ENCODE measurements at places on chromosomes 16 and 17.

- peak; percentile 35 for DNase-seq
Measured at GRCh38 chr17:45784293-45784740, at the start of gene CRHR1. Gene CRHR1, plus strand, starts transcription at chr17:45784320. Its CDS starts 225 bp downstream, at chr17:45784545.

GRCh38 chr16:58515871-58516767 is 802 bp downstream of the SETD6 start:
- peak; percentile 34 for DNase-seq

- no peak for DNase-seq
Measured at GRCh38 chr17:76640550-76641380, 2.8 kb downstream of the ST6GALNAC1 start.

DNA sequence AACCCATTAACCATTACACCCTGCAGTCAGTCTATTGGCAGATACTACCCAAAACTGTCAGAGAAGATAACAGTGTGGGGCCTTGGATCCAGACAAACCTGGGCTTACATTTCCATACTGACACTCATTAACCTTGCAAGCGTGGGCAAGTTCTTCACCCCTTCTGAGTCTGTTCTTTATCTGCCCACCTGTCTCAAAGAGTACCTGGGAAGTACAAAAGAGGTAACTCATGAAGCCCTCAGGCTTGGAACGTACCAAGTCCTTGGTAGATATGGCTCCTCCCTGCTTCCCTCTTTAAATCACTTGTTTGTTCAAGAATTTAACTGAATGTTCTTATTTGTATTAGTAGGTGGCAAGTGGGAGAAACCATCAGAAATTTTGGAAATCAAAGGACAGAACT is 2.5 kb upstream of the IGSF6 start:
- no peak for DNase-seq

DNA sequence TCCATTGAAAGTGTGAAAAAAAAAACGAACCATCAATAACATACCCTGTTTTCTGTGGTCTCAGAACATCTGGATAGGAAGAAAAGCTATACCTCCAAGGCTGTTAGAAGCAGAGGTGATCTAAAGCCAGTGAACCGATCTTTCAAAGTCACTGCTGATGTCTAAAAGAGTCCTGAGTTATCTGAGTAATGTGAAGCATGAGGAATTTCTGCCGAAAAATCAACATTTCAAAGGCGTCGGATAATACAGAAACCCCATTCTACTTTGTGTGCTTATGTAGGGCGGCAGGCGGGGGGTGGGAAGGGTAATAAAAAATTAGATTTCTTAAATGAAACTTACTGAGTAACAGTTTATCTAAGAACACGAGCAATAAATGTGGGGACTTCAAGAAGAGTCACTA is 3.9 kb downstream of the XYLT1 start:
- DNase-seq = no peak

GRCh38 chr17:199191-199604 is 17.7 kb upstream of the DOC2B start:
- no peak for DNase-seq

DNA sequence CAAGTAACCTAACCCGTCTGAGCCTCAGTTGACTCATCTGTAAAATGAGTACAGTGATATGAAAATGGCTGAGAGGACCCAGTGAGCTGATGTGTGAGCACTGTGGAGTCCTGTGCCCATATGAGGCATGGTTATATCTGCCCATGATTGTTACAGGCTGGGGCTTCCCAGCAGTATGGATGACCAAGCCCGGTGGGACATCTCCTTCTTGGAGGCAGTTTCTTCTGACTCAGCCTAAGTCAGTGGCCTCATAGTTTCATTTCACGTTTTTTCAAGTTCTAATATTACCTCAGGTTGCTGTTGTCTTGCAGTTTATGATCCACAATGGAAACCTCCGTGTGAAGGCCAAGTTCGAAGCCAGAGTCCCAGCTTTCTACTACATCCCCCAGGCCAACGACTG is 4.8 kb downstream of the ADAP2 start:
- DNase-seq = no peak

DNA sequence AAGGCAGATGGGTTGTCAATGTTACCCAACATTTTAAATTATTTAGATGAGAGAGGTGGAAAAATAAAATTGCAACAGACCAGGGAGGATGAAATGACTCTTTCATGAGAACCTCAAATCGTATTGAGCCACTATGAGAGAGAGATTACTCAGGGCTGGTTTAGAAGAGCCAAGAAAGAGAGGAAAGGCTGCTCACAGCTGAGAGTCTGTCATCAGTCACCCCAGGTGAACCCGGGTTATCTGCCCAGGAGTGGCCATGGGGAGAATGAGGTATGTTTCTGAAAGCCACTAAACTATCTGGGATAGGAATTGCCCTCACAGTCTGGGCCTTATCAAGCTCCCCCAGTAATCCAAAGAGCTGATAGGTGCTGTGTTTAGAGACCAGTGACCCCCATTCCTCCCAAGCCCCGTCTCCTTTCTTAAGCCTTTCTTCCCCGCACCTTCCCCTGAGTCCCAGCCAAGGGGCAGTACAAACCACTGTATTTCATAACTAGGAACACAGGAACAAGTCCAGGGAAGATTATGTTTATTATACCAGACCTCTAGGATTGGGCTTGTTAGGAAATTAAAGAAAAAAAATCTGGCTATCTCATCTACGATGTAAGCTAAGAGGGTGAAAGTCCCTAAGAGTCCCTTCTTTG is 158.9 kb upstream of the NOL11 start:
- DNase-seq = no peak

DNA sequence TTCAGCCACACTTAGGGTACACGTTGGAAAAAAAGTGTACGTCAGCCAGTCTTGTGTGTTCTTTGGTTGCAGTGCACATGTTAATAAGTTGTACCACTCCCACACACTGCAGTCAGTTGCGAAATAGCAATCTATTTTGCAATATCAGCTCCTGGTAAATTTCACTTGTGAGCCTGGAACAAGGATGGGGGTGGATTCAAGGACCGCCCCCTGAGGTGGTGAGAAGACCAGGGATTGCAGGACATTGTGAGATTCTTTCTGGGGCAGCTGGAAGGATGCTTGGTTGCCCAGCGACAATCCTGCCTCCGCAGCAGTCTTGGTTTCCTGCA is 78.6 kb upstream of the ZFHX3 start:
- DNase-seq = peak; percentile 59

DNA sequence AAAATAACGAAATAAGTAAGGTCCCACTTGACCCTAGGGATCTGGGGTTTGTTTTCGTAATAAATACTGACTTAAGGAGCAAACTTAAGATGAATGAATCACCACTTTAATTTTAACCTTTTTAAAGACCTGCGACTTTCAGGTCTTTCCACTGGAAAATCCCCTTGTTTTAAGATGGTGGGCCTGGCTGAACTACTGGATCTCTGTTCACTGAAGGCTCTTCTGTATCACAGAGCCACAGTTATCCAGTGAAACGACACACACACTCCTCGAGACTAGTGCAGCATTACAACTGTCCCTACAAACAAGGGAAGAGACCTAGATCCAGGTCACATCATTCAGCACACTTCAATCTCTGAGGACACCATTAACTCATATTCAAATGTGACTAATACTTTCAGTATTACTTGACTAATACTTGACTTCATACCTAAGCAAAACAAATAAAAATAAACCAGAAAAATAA is 299.0 kb downstream of the CEP112 start:
- DNase-seq = no peak

DNA sequence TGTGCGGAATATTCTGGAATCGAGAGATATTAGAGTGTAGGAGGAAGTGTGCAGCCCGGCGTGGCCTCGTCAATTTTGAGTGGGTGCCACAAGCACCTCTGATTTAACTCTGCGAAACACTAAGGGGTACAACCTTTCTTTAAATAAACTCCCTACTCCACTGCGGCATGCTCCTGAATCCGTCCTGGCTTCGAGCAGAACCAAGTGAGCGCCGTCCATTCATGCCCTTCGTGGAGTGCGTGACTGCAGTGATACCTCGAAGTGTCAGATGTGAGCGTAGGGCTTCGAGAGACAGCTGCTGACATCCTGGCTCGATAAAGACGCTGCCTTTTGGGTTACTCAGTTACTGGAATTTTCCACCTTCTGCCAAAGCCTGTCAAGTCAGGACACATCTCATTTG is 128.8 kb downstream of the FOXL1 start:
- no peak for DNase-seq

DNA sequence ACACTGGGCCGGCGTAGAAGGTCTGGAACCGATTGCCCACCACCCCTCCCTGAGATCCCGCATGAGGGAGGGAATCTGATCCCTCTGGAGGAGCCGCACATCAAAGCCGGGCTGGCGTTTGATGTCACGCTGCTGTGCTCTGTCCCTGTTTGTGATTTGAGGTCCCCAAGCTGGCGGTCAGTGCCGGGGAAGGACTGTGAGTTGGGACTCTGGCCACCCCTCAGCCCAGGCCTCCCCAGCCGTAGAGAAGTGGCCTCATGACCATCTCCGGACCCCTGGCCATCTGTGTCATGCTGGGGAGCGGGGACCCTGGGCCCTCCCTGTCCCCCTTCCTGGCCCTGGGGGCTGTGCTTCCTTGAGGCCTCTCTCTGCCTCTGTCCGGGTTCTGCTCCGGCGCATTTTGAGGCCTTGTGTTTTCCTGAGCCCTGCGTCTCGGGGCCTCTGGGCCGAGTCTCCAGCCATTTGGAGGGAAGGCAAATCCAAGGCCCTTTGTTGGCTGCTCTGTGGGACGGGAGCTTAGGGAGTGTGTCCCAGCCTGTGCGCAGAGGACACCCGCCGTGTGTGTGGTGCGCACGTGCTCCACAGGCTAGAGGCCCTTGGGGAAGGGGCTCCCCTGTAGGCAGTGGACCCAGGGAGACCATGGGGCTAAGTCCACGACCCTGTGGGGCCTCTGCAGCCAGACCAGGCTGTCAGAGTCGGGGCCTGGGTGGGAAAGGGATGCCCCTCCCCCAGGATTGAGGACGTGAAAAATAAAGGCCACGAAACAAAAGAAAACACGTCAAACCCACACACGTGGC is 15.1 kb downstream of the ASPSCR1 start:
- no peak for DNase-seq

GRCh38 chr16:68005786-68006286 is 6.6 kb upstream of the DPEP2 start:
- no peak for DNase-seq

DNA sequence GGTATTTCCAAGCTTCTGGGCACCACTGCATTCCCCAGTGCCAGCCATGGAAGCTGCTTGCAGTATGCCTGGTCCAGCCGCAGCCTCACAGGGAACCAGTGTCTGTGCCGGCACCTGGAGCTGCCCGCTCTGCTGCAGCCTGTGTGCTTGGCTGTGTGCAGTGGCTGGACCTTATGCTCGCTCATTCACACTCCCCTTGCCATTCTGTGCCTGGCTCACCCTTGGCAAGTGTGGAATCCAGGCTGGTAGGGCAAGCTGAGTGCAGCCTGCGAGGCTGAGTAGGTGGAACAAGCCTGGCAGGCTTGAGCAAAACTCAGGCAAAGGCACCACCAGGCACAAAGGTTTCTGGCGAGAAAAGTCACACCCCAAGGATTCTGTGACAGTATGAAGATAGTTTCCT is 144.0 kb downstream of the MYO1D start:
- no peak for DNase-seq

DNA sequence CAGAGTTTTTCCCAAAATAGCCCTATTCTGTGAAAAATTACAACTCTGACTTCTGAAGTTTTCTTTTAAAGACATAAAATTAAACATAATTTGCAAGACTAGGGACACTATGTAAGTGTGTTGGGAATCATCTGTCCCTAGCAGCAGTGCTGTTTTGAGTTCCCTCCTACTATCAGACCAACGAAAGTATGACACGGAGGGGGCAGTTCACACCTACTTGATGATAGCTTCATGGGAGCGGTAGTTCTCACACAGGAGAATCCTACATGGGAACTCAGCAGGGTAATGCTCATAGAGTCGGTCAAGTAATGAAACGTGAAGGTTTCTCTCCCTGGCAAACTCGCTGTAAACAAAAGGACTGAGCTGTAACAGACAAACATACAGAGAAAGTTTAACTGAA is 96.6 kb downstream of the HELZ start:
- DNase-seq = no peak

DNA sequence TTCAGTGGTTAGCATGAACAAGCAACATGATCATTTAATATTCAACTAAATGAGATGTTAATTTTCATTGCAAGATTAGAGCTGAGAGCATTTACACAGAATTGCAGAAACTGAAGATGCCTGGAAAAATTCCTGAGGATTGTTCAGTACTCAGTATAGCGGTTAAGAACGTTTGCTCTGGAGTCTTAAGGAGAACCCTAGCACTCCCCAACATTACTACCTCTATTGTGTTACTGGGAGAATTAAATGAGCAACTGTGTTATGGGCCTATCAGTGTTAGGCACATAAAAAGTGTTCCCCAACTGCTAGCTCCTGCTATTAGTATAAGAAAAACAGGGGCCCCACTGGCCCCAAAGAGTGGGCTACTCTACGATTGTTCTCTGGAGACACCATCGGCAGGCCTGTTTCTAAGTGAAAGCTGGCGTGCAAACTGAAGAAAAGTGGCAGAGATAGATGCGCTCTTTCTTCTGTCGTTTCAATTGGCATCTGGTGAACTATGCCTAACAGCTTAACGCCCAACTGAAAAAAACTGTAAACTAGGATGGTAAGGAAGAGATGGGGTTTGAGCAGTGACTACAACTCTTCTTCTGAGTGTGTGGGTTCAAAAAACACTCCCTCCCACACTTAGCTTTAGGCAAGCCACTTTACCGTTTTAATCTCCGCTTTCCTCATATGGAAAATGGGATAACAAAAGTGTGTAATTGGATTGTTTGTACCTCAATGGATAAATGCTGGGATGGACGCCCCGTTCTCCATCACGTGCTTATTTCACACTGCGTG is 1.3 kb downstream of the CDR2 start:
- no peak for DNase-seq

- no peak for DNase-seq
Measured at GRCh38 chr16:11493531-11493929, 93.2 kb downstream of the LITAF start.

DNA sequence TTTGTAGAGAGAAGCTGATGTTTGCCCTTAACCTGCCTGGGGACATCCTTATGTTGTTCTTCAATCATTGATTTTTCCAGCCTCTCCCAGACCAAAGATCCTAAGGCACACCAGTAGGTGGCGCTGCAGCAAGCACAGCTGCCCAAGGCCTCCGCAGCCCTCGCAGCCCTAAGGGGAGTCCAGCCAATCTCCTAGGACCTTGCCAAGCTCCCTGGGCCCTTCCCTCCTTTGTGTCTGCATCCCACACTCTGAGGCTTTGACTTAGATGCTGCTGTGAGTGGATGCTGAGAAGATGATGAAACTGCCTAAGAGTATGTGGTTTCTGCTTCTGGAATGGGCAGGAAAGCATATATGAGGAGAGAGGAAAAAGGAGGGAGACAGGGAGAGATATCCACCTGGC is 47.1 kb downstream of the SPACA3 start:
- peak; percentile 55 for DNase-seq

- no peak for DNase-seq
Measured at GRCh38 chr17:36862116-36862920, 75.0 kb upstream of the LHX1 start.

- DNase-seq = no peak
Measured at GRCh38 chr17:69709441-69709840, 294.9 kb downstream of the MAP2K6 start.

- no peak for DNase-seq
Measured at GRCh38 chr17:78706271-78706915, 75.7 kb downstream of the CYTH1 start.

- no peak for DNase-seq
Measured at GRCh38 chr16:70774261-70774660, 26.7 kb downstream of the VAC14 start.

GRCh38 chr16:12802048-12802447 is 1.6 kb downstream of the CPPED1 start:
- no peak for DNase-seq
